Chondrocyte (in vitro differentiated cells): ENCODE measurements at places on chromosomes 12 and 14. TPM values are rescaled to one million over a fixed set of nuclear protein-coding genes. Genes with fewer than 3 reads are reported as not detected.

DNA sequence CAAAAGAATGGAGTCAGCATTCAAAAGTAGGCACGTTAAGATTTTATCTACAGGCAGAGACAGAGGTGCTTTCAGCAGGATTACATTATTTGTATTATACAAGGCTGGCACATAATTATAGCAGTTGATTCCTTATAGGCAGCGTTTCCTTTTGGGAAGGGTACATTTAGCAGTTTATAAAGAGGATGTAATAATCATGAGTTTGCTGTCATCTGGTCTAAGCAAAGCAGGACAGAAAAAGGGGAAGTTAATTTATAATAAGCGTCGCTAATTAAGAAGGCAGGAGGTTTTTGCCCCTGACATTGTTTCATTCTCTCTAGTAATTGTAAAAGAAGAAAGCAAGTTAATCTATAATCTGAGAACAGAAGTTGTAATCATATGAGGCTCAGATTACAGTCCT lies 259.9 kb upstream of the MDGA2 start:
- no peaks in the 10 kb centered on the region for H3K36me3 ChIP-seq
- H3K4me3 ChIP-seq = no peak overlapping the region
- H3K27ac ChIP-seq = no peak overlapping the region
- no peaks in the 10 kb centered on the region for H3K4me1 ChIP-seq
- H3K27me3 ChIP-seq = peaks cover 2% of the 10 kb centered on the region

GRCh38 chr12:124563401-124563800 lies 4.0 kb downstream of the NCOR2 start:
- peaks cover 53% of the 10 kb centered on the region for H3K4me1 ChIP-seq
- no peaks in the 10 kb centered on the region for H3K36me3 ChIP-seq
- DNase-seq = no peak
- no peak overlapping the region for H3K27ac ChIP-seq
- no peak overlapping the region for H3K4me3 ChIP-seq

DNA sequence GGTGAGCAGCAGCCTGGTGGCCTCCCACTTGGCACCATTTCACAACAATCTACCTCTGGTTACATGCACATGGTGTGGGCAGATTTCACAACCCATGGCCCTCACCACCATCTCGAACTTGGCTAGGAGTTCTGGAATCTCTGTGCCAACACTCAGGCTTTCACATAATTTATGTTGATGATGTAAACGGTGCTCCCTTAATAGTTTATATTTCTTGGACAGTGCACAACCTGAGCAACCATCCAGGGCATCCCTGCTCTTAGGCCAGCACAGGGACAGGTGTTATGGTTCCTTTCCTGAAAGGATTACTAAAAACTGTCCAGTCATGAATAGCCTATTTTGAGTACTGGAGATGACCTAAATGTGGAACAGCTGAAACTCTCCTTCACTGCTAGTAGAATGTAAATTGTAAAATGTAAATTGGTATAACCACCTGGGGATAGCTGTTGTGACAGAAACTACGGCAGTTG lies 28.6 kb downstream of the ABCB9 start:
- peaks cover 10% of the 10 kb centered on the region for H3K4me1 ChIP-seq
- DNase-seq = no peak
- H3K27ac ChIP-seq = no peak overlapping the region
- H3K27me3 ChIP-seq = no peaks in the 10 kb centered on the region

DNA sequence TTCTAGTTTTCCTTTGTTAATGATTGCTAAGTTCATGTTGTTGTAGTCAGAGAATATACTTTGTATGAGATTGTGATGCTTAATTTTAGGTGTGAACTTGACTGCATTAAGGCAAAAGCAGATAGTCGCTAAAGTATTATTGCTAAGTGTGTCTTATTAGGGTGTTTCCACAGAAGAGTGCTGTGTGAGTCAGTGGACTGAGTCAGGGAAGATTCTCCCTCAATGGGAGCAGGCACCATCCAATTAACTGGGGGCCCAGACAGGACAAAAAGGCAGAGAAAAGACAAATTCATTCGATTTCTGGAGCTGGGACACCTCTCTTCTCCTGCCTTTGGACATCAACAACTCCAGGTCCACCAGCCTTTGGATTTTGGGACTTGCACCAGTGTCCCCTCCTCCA lies 48.5 kb downstream of the BAZ1A start:
- peaks cover 11% of the 10 kb centered on the region for H3K36me3 ChIP-seq
- H3K4me1 ChIP-seq = no peaks in the 10 kb centered on the region
- H3K27me3 ChIP-seq = no peaks in the 10 kb centered on the region
- no peak overlapping the region for H3K27ac ChIP-seq
- no peak for DNase-seq
- H3K4me3 ChIP-seq = no peak overlapping the region

GRCh38 chr12:12685305-12685704 lies 10.7 kb downstream of the GPR19 start:
- H3K36me3 ChIP-seq = no peaks in the 10 kb centered on the region
- no peak overlapping the region for H3K4me3 ChIP-seq
- H3K4me1 ChIP-seq = peaks cover 4% of the 10 kb centered on the region
- H3K27me3 ChIP-seq = peaks cover 2% of the 10 kb centered on the region
- no peak for DNase-seq
- no peak overlapping the region for H3K27ac ChIP-seq

DNA sequence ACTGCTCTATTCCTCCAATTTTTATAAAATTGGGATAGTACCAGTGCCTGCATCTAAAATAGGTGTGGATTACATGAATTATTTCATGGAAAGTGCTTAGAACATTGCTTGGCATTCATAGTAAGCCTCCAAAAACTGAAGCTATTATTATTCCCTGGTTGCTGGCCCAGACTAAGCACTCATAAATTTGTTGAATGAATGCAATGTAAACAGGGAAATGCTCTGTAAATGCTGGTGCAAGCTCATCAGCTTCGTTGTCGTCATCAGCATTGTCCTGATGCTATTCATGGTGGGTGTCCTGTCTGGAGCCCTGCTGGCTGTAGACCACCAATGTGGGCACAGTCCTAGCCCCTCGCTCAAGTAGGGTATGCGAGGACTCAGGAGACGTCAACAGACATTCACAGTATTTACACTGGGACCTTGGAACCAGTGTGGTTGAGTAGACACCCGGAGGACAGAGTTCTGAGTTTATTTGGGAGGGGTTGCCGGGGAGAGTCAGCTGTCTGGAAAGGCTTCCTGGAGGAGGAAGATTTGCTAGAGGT lies 16.5 kb downstream of the BDKRB2 start:
- DNase-seq = no peak
- H3K4me3 ChIP-seq = no peak overlapping the region
- peaks cover 20% of the 10 kb centered on the region for H3K27me3 ChIP-seq
- no peaks in the 10 kb centered on the region for H3K36me3 ChIP-seq

DNA sequence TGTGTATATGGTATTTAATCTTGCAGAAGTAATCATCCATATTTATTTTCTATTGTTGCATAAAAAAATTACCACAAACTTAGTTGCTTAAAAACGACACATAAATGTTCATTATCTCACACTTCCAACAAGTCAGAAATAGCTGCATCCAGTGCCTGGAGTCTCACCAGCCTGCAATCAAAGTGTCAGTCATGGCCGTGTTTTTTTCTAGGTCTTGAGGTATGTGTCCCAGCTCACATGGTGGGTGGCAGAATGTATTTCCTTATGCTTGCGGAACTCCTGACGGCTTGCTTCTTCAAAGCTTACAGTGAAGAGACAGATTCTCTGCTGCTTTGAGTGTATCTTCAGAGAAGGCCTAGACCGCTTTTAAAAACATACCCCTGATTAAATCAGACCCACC lies 670.2 kb upstream of the LMO3 start:
- H3K36me3 ChIP-seq = no peaks in the 10 kb centered on the region
- no peaks in the 10 kb centered on the region for H3K4me1 ChIP-seq
- no peak overlapping the region for H3K27ac ChIP-seq
- no peak overlapping the region for H3K4me3 ChIP-seq
- H3K27me3 ChIP-seq = no peaks in the 10 kb centered on the region
- DNase-seq = no peak

DNA sequence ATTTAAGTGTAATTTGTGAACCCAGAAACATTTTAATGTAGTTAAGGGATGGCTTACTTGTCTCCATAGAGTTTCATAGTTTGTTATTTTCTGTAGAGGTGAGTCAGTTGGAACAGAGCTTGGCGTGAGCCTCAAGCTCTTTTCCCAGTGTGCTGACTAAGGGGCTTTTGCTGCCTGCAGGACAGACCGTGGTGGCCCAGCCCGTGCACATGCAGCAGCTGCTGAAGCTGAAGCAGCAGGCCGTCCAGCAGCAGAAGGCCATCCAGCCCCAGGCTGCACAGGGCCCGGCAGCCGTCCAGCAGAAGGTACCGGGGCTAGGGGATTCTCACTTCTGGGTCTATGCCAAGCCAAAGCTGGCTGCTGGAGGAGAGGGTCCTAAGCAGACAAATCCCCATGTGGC lies 76.9 kb downstream of the DDX51 start:
- no peak overlapping the region for H3K27ac ChIP-seq
- no peaks in the 10 kb centered on the region for H3K27me3 ChIP-seq
- H3K4me3 ChIP-seq = no peak overlapping the region
- no peak for DNase-seq
- H3K4me1 ChIP-seq = peaks cover 4% of the 10 kb centered on the region

- peak overlapping the region; percentile 86 for H3K4me3 ChIP-seq
- H3K27ac ChIP-seq = peak overlapping the region; percentile 96
- DNase-seq = no peak
- peaks cover 58% of the 10 kb centered on the region for H3K4me1 ChIP-seq
- H3K27me3 ChIP-seq = no peaks in the 10 kb centered on the region
Observed at GRCh38 chr12:53219956-53220693, 11.9 kb downstream of the RARG start.

- no peak overlapping the region for H3K4me3 ChIP-seq
- peaks cover 19% of the 10 kb centered on the region for H3K4me1 ChIP-seq
- peak overlapping the region; percentile 8 for H3K27ac ChIP-seq
- no peaks in the 10 kb centered on the region for H3K36me3 ChIP-seq
- H3K27me3 ChIP-seq = no peaks in the 10 kb centered on the region
- DNase-seq = no peak
Observed at GRCh38 chr12:32435921-32436705, 36.8 kb downstream of the FGD4 start.

GRCh38 chr14:51277753-51278415 lies 37.8 kb downstream of the TMX1 start:
- no peak for DNase-seq
- H3K4me1 ChIP-seq = no peaks in the 10 kb centered on the region
- no peak overlapping the region for H3K27ac ChIP-seq
- H3K36me3 ChIP-seq = no peaks in the 10 kb centered on the region
- H3K4me3 ChIP-seq = no peak overlapping the region

DNA sequence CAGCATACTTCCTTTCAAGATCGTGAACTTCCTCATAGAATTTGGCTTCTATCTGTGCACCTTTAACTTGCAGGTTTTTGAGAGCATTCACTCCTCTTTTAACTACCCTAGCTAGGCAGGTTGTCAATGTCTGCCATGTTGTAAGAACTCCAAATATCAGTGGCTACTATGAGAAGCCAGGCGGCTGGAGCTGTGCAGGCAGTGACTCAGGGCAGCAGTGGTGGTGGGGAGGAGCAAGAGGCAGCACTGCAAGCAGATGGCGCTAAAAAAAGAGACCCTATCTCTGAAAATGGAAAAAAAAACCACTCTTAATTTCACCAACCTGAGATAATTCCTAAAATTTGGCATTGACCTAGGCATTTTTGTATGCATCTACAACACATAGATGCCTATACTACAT lies 28.5 kb downstream of the YARS2 start:
- peaks cover 4% of the 10 kb centered on the region for H3K4me1 ChIP-seq
- no peak overlapping the region for H3K4me3 ChIP-seq
- H3K36me3 ChIP-seq = peaks cover 21% of the 10 kb centered on the region
- no peak for DNase-seq

- no peak for DNase-seq
- H3K27me3 ChIP-seq = no peaks in the 10 kb centered on the region
- no peaks in the 10 kb centered on the region for H3K36me3 ChIP-seq
- no peak overlapping the region for H3K4me3 ChIP-seq
- H3K4me1 ChIP-seq = peaks cover 14% of the 10 kb centered on the region
Observed at GRCh38 chr14:53491256-53491883, 338.2 kb upstream of the DDHD1 start.

DNA sequence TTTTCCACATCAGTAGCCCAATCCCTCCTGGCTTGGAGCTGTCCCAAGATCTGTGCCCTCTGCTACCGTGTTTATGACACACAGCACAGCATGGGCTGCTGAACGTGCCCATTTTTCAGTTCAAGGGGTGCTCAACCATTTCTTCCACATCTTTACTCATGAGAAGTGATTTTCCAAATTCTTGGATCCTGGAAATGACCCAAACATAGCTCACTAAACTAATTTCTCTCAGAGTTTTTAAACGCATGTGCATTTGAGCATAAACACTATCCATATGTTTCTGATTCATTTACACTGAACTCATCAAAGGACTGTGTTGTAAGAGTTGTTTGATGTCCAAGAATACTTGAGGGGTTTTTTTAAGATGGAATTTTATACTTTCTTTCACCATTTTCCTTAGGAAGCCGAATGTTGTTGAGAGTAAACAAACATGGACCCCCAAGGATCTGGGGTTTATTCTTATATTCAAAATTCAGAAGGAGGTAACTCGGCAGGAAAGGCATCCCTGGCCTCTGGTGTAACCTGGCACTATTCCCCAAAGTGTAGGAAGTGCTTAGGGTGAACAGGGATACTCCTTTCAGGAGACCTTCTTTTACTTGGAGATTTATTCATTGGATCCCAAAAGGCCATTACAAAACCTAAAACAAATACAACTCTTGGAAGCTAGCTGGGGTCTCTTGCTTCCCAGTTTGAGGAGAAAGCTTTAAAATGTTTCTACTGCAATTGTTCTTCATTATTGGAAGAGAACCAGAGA lies 215.0 kb downstream of the BMP4 start:
- no peaks in the 10 kb centered on the region for H3K36me3 ChIP-seq
- H3K27me3 ChIP-seq = no peaks in the 10 kb centered on the region
- peaks cover 16% of the 10 kb centered on the region for H3K4me1 ChIP-seq
- no peak overlapping the region for H3K27ac ChIP-seq

- H3K27me3 ChIP-seq = peaks cover 6% of the 10 kb centered on the region
- DNase-seq = no peak
- no peak overlapping the region for H3K27ac ChIP-seq
- no peaks in the 10 kb centered on the region for H3K36me3 ChIP-seq
- H3K4me3 ChIP-seq = no peak overlapping the region
- no peaks in the 10 kb centered on the region for H3K4me1 ChIP-seq
Observed at GRCh38 chr12:120965534-120966091, 12.7 kb upstream of the HNF1A start.

DNA sequence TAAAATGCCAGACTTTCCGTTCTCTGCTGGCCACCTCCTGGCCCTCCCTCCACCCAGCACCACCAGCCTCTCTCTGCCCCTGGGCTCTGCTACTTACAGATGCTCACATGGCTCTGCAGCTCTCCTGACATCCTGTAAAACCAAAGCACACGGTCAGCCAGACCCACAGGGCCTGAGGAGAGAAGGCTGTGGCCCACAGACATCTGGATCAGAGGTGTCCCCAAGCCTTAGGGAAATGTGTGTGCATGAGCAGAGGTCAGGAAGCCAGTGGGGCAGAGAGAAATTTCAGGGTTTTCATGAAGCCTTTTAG lies 11.5 kb downstream of the KRT77 start:
- H3K27me3 ChIP-seq = peaks cover 78% of the 10 kb centered on the region
- H3K4me3 ChIP-seq = no peak overlapping the region
- DNase-seq = no peak
- no peak overlapping the region for H3K27ac ChIP-seq
- no peaks in the 10 kb centered on the region for H3K36me3 ChIP-seq
- peaks cover 9% of the 10 kb centered on the region for H3K4me1 ChIP-seq

- H3K27me3 ChIP-seq = no peaks in the 10 kb centered on the region
- no peak overlapping the region for H3K27ac ChIP-seq
- no peak for DNase-seq
- H3K4me1 ChIP-seq = no peaks in the 10 kb centered on the region
- H3K4me3 ChIP-seq = no peak overlapping the region
Observed at GRCh38 chr14:51738754-51739153, 87.0 kb downstream of the FRMD6 start.

TMPRSS12 gene
- not detected in 3 replicates for total RNA-seq

RNASE1 gene
- 0.72 to 0.97 TPM in 2 of 3 replicates, not detected in the other for total RNA-seq

CLEC9A gene
- not detected in 3 replicates for total RNA-seq

VPS37B gene
- 17.4 to 25.3 TPM (median 24.4 TPM) in 3 replicates for total RNA-seq

UNC79 gene
- total RNA-seq = 0.10 to 0.19 TPM (median 0.15 TPM) in 3 replicates

SOX5 gene
- 11.1 to 16.2 TPM (median 13.5 TPM) in 3 replicates for total RNA-seq

NUDT14 gene
- total RNA-seq = 13.7 to 37.4 TPM (median 35.0 TPM) in 3 replicates

ACSM4 gene
- total RNA-seq = not detected in 3 replicates
